Activated CD8-positive, alpha-beta memory T cell treated with anti-CD3 and anti-CD28 coated beads for 48 hours (primary cell): ENCODE measurements at places on chromosomes 5 and 9.

GRCh38 chr9:15310107-15310850 lies 3.3 kb upstream of the TTC39B start:
- no peak for DNase-seq

GRCh38 chr5:9632495-9632894 lies 2.3 kb upstream of the TAS2R1 start:
- DNase-seq: no peak

- no peak for DNase-seq
Measured at GRCh38 chr5:118984602-118985001, 3.7 kb downstream of the DTWD2 start.

- no peak for DNase-seq
Measured at GRCh38 chr5:115962565-115963402, 509 bp downstream of the LVRN start.

- DNase-seq: no peak
Measured at GRCh38 chr5:97022898-97023297, 87.0 kb downstream of the LNPEP start.

DNA sequence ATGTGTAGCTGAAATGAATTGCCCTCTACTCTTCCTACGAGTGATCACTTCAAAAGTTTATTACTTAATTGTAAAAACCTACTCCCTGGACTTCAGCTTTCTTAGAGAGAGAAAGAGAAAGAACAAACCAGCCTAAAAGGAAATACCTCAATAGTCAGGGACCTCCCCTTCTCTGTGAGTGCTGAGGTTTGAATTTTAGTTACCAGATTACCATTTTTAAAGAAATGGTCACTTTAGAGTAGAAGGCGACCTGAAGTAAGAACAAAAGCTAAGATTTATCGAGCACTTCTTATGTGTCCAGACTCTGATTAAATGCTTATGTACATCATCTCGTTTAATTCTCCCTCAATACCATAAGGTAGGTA lies 11.3 kb downstream of the RAPGEF1 start:
- no peak for DNase-seq

GRCh38 chr9:98784831-98785806 lies 11.2 kb downstream of the ANKS6 start:
- no peak for DNase-seq

DNA sequence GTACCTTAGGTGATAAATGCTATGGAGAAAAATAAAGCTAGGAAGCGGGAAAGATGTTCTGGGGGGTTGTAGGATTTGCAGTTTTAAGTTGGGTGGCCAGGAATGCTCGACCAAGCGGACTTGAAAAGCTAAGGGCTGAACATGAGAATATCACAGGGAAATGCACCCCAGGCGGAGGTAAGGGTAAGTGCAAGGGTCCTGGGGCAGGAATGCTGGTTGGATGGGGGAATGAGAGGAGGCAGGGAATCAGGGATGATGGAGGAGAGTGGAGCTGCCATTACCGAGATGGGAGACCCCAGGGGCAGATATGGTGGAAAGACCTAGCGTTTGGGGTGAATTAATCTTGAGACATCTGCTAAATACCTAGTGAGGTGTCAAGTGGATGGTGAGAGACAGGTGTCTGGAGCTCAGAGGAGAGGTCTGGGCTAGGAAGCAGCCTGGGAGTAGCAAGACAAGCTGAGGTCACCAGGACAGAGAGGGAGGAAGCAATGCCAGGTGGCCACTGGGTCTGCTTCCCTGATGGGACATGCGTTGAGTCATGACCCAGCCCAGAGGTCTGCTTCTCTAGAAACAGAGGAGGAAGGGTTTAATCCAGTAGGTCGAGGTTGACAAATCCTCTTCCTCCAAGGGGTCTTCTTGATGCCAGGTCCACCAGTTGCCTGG lies 77.7 kb upstream of the ASS1 start:
- no peak for DNase-seq

- DNase-seq: no peak
Measured at GRCh38 chr9:20242510-20243189, 379.6 kb downstream of the MLLT3 start.
